ENCODE measurements at places on chromosomes 7 and 10.

DNA sequence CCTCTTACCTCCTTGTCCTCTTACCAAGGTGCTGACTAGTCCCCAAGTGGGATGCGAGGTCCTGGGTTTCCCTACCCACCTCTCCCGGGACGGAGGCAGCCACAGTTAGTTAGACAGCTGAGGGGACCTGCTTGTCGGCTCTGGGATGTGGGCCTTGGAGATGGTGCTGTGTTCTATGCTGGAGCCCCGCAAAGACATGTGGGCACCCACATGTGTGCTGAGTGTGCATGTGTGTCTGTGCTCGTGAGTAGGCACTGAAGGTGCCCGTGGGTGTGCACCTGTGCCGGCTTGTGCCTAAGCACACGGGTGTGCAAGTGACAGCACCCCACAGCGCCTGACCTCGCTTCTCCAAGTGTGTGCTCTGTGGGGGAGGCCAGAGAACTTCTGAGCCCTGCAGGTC, 62.2 kb downstream of the NEURL1 start:
- DNase-seq: no peak

DNA sequence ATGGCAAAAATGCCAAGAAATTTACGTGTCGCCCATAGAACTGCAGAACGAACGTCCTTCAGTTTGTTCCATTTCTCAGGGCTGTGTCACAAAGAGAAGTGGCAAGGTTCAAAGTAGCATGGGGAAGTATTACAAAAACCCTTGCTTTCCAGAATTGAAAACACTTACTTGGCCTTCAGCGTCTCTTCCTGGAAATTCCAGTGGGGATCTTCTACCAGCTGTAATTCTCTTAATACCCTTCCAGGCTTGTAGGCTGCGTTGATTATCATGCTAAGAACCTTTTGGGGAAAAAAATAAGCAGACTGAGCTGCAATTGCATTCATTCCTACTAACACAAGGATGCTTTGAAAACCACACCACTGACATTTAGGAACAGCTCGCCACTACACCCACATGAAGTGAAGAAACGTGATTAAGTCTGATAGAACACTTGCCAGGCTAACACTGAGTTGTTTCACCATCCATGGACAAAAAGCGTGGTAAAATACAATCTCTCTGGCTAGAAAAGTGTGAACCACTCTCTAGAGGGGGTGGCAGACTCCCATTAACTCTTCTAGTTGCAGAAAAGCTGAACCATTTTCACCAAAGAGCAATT, 222.3 kb downstream of the SFMBT2 start:
- DNase-seq: no peak

DNA sequence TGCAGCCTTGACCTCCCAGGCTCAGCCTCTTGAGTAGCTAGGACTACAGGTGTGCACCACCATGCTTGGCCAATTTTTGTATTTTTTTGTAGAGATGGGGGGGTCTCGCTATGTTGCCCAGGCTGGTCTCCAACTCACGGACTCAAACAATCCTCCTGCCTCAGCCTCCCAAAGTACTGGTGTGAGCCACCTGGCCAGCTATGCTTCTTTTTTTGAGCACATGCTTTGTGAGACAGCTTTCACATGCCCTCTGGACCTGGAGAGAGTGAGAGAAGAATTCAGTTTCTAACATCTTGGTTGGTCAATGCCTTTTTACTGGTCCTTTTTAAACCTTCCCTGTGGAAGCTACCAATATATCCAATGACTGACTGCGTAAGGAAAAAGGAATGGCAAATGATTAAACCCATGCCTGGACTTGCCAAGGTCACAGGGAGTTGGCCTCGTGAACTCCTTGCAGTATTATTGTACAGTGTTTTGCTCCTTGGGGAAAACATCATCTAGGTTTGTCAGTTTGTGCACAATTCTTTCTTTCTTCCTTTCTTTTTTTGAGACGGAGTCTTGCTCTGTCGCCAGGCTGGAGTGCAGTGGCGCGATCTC, 6.2 kb upstream of the FOXK1 start:
- DNase-seq: no peak

DNA sequence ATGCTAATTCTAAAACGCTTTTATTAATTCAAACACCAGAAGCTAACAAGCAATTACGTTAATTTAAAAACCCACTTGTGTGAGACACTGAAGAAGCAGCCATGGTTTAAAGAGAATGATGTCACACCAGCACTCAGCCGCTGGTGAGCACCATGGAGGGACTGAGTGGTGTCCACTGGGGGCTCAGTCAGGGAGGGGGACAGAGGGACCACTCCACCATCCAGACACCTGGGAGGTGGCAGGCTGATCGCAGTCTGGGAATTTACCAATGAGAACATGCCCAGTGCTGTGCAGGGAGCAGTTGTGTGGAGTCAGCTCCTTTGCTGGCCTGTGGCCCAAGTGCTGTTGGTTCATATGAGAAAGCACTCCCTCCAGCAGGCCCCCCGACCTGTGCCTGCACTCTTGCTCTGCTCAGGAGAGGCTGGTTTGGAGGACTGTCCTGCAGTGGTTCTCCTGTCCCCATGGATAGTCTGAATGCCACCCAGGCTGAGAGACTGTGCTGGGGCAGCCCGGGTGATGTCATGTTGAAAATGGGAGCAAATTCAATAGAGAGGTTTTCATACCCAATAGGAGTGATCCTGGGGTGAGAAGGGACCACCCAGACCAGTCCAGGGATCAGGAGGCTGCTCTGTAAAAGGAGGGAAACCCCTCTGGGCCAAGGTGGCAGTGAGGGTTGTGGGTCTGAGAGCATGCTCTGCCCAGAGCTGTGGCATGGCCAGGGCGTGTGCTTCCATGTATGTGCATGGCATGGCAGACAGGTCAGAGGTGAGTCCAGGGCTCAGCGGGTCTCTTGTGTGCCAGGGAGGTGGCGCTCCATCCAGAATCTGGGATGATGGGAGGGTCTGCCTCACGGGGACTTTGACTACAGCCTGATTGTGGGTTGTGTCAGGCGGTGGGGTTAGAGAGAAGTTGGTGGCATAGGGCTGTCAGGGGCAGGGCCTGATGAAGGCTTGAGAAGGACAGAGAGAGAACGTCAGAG, 12.7 kb downstream of the ADCY1 start:
- no peak for DNase-seq

- peak; percentile 80 for DNase-seq
These were observed 726 bp upstream of the INSIG1 start for GRCh38 chr7:155296788-155297516.

DNA sequence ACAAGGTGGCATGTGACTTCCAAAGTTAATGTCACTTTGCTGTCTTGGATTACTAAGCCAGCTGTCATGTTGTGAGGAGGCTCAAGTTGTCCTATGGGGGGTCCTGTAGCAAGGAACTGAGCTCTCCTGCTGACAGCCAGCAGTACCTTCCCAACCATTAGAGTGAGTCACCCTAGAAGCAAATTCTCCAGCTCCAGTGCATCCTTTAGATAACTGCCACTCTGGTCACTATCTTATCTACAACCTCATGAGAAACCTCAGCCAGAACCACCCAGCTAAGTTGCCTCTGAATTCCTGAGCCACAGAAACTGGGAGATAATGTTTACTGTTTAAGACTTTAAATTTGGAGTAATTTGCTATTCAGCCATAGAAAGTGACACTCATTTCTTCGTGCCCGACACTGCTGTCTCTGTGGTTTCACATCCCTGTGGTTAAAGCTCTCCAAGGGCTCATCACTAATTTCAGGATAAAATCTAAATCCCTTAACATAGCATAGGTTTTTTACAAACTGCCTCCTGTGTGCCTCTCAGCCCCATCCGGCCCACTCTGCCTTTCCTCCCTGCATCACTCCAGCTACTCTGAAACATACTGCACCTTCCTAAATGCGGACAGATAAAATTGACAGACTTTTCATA, 83.5 kb downstream of the PRR15 start:
- DNase-seq: no peak

DNA sequence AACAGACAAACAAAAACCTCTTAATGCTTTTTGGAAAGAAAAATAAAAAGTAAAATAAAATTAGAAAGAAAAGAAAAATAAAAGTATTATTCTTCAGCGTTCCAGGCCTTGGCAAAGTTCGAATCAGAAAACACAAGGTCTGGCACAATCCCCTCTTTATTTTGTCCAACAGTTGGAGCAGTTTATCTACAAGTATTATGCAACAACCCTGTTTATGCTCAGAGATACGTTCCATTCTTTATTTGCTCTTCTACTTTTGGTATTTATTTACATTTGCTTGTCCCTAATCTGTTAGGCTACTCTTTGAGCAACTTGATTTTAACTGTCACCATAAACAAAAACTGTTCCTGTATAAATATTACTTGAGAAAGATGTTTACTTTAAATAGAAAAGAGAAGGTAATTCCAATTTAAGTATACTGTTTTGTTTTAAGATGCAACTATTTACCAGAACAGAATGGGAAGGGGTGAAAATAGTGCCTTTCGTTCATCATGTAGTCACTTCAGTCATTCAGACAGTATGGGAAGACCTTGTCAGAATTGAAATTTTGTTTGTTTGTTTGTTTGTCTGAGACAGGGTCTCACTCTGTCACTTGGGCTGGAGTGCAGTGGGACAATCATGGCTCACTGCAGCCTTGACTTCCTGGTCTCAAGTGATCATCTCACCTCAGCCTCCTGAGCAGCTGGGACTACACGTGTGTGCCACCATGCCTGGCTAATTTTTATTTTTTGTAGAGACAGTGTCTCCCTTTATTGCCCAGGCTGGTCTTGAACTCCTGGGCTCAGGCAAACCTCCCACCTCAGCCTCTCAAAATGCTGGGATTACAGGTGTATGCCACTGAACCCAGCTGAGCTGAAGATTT, 5.7 kb downstream of the PDK4 start:
- no peak for DNase-seq

DNA sequence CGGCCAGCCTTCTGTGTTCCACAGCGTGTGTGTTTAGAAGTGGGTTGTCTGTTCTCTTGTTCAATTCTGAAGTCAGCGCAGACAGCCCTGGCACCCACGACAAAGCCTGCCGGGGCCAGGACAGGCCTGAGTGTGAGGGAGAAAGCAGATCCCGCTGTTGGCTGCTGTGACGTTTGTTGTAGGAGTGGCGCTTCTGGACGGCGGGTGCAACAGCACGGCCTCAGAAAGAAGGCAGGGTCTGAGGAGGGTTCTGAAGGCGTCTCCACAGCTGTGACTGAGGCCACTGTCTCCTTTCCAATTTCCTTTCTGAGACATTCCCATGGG, 76.2 kb downstream of the VIPR2 start:
- DNase-seq: no peak

DNA sequence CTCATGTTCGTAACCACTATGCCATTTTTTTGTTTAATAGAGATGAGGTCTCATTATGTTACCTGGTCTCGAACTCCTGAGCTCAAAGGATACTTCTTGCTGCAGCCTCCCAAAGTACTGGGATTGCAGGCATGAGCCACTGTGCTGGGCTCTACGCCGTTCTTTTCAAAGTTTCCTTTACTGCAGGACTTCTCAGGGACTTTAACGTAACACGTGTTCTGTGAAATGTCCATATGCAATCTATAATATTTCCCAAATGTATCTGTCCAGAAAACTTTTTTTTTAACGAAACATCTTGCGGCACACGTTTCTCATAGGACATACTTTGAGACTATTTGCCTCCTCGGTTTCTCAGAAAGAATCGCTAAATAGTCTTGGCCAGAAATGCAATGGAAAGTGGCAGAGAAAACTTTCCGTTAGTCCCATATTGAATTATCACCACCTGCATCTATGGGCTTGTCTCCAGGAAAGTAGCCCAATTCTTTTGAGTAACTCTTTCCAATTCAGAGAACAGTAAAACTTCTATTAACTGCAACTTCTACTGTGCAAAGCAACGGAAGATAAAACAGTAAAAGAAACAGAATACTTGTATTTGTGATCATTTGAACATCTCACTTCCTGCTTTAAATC, 96.3 kb downstream of the ELMO1 start:
- DNase-seq: no peak

DNA sequence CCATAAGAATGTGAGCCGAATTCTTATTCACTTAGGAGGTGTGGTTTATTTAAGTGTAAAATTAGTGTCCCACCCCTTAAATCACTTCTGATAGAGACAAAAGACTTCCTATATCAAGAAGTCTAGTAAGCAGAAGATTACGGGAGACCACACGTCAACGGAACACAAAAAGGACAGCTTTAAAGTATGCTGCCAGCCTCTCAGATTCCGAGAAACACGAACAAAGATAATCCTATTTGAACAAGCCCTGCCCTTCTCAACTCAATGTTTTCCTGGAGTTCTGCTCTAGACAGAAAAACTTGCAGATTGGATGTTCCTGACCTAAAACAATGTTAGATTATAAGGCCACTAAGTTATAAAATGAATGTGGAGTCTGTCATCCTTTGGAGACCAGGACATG, 4.9 kb upstream of the MCU start:
- no peak for DNase-seq

DNA sequence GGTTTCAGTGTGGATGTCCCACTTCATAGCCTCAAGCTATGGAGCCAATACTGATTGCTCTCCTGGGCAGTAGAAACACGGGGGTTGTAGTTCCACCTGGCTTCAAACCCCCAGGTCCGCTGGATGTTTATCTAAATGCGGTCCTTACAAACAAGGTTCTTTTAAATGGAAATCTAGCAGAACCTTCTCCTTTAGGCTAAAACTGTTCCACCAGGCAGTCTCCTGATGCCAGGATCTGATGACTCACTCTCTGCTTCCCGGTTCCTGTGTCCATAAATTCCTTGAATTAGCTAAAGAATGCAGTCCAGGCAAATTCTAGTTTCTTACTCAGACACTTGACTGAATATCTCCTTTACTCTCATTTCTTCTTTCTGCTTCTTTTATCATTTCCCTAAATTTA, 108.4 kb upstream of the FAM3C start:
- no peak for DNase-seq

DNA sequence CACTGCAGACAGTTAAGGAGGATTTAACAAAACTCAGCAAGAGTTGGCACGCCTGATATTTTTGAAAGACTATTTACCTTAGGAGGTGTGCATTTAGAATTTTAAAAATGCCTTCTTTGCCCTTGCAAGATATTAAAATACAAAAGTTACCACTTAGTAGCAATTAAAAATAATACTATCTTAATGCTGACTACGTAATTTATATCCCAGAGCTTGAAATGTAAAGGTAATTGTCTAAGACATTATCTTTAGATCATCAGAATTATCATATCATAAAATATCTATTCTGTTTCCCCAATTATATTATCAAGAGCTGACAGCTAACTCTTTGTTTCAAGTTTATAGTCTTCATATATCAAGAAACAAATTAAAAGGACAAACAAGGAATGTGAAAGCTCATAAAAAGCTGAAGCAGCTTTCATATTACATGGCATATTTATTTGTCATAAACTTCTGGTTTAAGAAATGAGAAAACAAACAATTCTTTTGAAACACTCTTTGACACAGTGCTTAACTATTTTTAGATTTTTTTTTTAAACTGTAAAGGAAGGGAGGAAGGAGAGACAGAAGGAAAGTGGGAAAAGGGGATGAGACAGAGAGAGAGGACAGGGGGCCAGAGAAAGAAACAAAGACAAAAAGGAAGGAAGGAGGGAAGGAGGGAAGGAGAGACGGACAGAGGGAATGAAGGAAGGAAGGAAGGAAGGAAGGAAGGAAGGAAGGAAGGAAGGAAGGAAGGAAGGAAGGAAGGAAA, 73.5 kb downstream of the RTKN2 start:
- no peak for DNase-seq
